ENCODE measurements at places on chromosomes 6 and 20. TPM values are rescaled to one million over a fixed set of nuclear protein-coding genes. Genes with fewer than 3 reads are reported as not detected.

DNA sequence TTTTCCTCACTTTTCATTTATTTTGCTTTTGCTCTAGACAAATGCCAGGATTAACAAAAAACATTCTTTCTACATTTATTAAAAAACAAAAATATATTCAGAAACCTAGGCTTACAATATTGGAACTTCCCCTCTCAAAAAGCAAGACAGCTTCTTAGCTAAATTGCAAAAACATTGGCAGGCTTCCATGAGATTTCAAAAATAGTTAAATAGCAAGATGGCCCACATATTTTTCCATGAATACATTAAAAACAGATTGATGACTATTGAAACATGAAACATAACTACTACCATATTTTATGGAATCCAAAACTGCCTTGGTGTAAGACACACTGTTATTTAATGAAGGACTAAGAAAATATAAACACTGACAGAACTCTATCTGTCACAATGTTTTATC is 92.0 kb downstream of the LY86 start:
- no peak for DNase-seq

GRCh38 chr6:5089481-5090438 is 4.6 kb downstream of the PPP1R3G start:
- no peak for DNase-seq

DNA sequence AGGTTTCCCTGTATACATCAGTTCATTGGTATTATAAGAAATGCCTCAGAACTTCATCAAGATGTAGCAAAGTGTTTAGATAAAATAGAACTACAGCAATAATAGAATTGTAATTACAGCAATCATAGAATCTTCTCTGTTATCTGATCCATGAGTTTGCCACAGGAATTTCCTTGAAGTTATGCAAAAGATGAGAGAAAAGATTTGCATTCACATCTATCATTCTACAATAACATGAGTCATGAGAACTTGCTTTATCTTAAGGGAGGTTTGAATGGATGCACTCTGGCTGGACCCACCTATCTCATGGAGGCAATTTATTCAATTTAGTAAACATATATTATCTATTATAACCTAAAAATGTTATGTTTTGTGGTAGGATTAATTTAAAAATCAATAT is 329.8 kb upstream of the EPHA7 start:
- no peak for DNase-seq

DNA sequence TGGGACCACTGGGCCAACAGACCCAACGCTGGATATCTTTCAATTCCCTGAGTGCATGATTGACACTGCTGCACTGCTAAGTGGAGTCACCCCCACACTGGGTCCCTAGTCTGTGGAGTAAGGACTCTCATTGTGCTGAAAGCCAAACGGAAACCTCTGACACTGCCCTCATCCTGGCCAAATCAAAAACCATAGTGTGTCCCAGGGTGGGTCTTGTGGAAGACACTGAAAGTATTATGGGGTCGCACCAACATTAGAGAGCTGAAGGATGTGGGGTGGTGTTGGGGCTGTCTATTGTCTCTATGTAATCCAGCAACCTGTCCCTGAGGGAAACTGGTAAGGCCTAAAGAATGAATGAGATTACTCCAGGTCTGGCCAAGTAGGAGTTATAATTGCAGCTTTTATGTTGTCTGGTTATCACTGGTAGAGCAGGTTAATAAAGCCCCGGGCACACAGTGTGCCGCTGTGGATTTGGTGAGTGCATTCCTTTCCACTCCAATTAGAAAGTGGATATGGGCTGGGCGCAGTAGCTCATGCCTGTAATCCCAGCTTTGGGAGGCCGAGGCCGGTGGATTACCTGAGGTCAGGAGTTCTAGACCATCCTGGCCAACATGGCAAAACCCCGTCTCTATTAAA is 57.9 kb downstream of the HLA-A start:
- no peak for DNase-seq

- DNase-seq = no peak
These were observed 23.0 kb downstream of the ZSCAN31 start for GRCh38 chr6:28312939-28313338.

DNA sequence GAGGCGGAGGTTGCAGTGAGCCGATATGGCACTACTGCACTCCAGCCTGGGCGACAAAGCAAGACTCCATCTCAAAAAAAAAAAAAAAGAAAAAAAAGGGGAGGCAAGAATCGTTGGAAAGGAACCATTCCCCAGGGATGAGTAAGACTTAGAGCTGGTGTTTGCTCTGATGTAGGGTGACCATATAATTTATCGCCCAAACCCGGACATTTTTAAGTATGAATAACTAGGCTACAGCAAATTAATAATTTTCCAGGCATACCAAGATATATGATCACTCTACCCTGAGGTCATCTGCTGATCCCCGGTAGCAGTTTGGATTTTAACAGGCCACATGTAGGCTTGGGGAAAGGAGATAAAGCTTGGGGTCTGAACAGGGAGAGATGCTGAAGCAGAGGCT is 260.9 kb downstream of the BTBD9 start:
- DNase-seq = no peak

- no peak for DNase-seq
These were observed 55.3 kb upstream of the DDR1 start for GRCh38 chr6:30829033-30829432.

DNA sequence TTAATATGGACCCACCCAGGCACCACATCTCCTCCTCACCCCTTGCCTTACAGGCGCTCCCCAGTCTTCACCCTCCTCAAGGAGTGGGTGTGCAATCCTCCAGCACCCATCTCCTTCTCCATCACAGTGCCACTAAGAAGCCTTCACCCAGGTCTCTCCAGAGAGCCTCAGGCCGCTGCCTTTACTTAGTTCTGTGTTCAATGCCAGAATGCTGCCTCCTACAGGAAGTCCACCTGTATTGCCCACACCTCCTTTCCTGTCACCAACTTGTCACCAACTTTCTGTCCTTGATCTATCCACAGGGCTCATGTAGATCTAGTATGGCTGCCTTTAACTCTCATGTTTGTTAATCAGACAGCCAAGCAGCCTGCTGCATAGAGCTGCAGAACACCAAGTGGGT is 586 bp upstream of the LST1 start:
- no peak for DNase-seq

- no peak for DNase-seq
These were observed 23.6 kb upstream of the ARMC12 start for GRCh38 chr6:35713006-35713767.

DNA sequence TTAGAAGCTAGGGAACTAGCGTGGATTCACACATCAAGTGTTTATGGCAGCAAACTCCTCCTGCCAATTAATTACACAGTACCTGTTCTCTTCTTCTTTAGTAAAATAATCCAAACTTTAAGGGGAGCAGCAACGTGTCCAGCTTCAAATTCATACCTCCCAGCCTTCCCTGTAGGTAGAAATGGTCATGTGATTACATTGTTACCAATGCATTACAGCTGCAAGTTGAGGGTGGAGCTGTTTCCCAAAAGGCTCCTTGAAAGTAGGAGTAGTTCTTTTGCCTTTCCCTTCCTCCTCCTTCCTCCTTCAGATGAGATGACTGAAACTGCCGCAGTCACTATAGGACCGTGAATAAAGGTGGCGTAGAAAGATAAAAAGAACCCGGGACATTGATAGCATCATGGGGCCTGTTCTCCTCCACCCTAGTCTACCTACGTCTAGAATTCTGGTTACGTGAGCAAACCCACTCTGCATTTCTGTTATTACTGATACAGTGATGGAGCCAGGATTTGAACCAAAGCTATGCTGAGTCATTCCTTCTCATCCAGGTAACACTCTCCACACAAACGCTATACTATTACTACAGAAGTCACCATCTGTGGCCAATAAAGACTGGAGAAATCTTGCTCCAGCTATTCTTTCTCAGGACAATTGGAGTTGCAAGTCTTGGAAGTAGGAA is 18.2 kb downstream of the LINC00237 start:
- DNase-seq = no peak

GRCh38 chr20:3472105-3472504 is 1.3 kb downstream of the ATRN start:
- DNase-seq = no peak

- no peak for DNase-seq
These were observed 97.0 kb downstream of the RAMACL start for GRCh38 chr6:166489301-166490155.

GRCh38 chr20:13139459-13140150 is 81.5 kb upstream of the ISM1 start:
- no peak for DNase-seq

GRCh38 chr6:40482532-40482931 is 104.6 kb downstream of the LRFN2 start:
- DNase-seq = no peak

DNA sequence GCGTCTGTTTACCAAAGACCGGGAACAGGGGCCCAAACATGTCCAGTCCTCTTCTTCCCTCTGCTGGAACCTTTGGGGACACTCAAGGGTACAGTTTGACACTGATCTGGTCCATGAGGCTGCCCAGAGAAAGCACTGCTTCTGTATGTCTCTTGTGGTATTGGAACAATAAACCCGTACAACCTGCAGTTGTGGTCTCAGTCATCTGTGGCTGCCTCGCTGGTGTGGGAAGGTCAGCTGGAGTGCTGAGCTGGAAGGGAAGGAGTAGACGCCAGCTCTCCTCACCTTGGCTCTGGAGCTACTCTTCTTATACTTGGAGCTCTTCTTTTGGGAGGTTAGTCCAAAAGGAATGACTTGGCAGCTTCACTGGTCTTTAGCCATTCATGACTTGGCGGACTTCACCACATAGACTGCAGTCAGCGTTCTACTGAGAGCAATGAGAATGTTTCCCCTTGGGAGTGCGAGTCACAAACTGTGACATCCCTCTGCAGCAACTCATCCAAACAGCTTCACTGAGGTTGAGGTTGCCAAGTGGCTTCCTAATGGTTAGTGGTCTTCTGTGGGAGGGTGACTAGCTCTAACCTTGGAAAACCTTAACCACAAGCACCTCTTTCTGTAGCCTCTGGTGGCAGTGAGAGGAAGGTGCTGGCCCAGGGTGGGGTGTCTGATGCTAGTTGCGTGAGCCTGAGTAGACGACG is 81.2 kb downstream of the ASXL1 start:
- DNase-seq = no peak

DNA sequence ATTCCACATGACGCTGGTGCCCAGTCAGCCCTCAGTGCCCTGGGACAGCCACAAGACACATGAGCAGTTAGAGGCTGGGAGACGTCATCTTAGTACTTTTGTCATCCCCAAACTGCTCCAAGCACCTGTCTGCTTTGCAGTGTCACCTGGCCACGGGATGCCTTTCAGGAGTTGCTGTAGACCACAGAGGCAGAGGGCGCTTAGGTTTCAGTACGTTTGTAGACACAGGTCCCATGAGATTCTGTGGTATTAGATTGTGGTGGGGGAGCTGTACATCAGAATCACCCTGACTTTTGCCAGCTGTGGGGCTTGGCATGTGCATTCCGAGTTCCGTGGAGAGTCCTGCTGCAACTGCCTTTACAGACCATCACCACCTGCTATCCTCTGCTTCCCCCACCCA is 16.7 kb downstream of the MAVS start:
- no peak for DNase-seq

DNA sequence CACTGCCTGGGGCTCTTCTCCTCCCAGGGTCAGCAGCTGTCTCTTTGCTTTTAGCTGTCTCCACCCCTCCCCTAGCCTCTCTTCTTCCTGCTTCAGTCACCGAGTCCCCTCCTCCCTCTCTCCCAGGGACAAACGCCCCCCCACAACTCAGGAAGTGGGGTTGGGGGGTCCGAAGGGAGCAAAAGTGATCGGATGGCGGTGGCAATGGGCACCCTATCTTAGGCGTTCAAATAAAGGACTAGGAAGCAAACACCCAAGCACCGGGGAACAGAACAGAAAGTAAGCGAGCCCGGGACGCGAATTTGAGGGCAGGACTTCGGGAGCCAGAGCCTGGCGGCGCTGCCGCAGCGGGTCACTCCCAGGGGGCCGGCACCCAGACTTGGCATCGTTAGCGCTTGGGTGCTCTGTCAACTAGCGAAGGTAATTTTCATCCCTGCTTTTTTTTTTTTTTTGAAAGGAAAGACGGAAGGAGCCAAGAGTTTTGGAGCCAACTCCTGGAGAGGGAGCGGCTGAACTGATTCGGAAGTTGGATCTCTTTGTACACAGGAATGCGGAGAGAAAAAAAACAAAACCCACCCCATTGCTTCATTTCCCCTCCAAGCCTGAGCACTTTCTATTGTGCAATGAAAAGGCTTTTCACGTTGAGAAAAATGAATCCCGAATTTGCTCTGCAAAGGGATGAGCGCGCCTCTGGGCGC is 815 bp upstream of the ITPR3 start:
- DNase-seq = peak; percentile 60

GRCh38 chr6:7262746-7263518 is 50.1 kb downstream of the SSR1 start:
- DNase-seq = no peak

The UST gene
- polyA plus RNA-seq = 5.8 TPM

The GDAP1L1 gene
- polyA plus RNA-seq = 0.30 TPM

The ECT2L gene
- polyA plus RNA-seq = 0.17 TPM

The NR2E1 gene
- polyA plus RNA-seq = not detected

The PRDM13 gene
- polyA plus RNA-seq = not detected

The GABRR2 gene
- 2.0 TPM for polyA plus RNA-seq

The SLC32A1 gene
- not detected for polyA plus RNA-seq

The TULP1 gene
- polyA plus RNA-seq = 1.9 TPM

The CD40 gene
- 7.4 TPM for polyA plus RNA-seq
